GM18507 (cell line): ENCODE measurements at places on chromosomes 1 and 21.

GRCh38 chr1:110690709-110691365 lies 16.1 kb upstream of the KCNA3 start:
- DNase-seq = no peak

DNA sequence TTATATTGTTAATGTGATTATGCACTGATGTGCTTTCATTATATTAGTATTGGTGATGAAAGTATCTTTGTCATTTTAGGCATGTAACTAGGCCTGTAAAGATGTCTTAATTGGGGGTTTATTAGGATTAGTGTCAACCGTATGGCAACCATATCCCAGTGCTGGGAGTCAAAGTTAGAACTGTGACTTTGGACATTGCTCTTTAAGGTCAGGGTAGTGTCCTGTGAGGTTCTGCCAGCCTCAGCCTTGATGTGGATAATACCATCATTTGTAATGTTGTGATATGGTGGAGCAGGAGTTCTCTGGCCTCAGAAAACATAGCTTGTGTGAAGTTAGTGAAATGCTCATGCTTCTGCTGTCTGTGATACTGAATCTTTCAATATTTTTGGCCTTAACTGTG lies 59.4 kb downstream of the LAMC1 start:
- DNase-seq = no peak

- DNase-seq = no peak
These were observed 69.9 kb upstream of the DR1 start for GRCh38 chr1:93275634-93276295.

GRCh38 chr1:33867684-33868083 lies 3.8 kb downstream of the HMGB4 start:
- DNase-seq = no peak

GRCh38 chr1:236016083-236016482 lies 48.8 kb downstream of the NID1 start:
- no peak for DNase-seq

DNA sequence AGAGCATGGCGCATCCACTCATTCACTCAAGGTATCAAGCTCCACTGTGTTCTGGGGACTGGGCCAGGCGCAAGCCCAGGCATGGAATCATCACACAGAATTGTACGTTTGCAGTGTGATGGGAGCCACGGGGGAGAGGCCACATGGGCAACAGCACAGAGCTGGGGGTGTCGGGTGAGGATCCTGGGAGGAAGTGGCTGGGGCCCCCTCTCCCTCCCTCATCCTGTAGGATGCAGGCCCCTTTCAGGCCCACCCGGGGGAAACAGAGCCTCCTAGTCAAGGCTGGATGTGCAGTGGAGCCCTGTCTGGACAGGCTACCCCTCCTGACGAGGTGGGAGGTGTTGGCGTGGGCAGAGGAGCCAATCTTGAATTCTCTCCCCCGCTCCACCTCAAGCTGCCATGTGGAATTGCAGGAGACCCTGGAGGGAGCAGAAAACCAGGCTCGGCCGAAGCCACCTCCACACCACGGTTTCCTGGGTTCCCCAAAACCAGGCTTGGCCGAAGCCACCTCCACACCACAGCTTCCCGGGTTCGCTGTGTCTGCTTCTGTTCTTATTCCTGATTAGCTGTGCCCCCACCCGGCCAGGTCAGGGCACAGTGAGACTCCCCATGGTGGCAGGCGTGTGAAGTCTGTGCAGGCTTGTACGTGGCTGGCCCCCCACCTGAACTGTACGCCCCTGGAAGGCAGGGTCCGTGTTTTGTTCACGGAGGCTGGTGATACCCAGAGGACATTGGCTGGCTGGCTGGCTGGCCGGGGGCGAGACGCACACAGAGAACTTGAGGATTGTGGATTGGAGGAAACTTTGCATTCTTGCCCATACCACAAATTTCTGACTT lies 4.2 kb upstream of the C1orf174 start:
- DNase-seq = no peak

GRCh38 chr1:24557711-24558131 lies 1.8 kb downstream of the NCMAP start:
- DNase-seq = no peak

DNA sequence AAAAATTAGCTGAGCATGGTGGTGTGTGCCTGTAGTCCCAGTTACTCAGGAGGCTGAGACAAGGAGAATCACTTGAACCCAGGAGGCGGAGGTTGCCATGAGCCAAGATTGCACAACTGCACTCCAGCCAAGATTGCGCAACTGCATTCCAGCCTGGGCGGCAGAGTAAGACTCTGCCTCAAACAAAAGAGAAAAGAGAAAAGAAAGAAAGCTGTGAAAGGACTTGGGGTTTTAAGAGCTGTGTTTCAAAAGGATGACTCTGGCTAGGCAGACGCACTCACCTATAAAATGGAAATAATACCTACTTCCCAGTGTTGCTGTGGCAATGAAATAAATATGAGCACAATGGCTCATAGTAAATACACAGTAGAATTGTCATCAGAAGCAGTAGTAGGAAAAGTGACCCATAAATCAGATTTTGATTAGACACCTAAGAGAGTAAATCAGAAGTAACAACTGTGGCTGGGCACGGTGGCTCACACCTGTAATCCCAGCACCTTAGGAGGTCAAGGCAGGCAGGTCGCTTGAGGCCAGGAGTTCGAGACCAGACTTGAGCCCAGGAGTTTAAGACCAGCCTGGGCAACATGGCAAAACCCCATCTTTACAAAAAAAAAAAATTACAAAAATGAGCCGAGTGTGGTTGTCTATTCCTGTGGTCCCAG lies 45.9 kb upstream of the PUM1 start:
- DNase-seq = no peak

- DNase-seq = no peak
These were observed 16.1 kb downstream of the ATAD3B start for GRCh38 chr1:1487701-1488100.

GRCh38 chr1:203074610-203075009 lies 11.2 kb downstream of the MYOG start:
- DNase-seq = no peak

- no peak for DNase-seq
These were observed 18.8 kb downstream of the PKNOX1 start for GRCh38 chr21:42993051-42993712.

- no peak for DNase-seq
These were observed 116.3 kb upstream of the C1orf21 start for GRCh38 chr1:184270556-184270955.

GRCh38 chr1:28751315-28752060 lies 14.7 kb downstream of the YTHDF2 start:
- no peak for DNase-seq

DNA sequence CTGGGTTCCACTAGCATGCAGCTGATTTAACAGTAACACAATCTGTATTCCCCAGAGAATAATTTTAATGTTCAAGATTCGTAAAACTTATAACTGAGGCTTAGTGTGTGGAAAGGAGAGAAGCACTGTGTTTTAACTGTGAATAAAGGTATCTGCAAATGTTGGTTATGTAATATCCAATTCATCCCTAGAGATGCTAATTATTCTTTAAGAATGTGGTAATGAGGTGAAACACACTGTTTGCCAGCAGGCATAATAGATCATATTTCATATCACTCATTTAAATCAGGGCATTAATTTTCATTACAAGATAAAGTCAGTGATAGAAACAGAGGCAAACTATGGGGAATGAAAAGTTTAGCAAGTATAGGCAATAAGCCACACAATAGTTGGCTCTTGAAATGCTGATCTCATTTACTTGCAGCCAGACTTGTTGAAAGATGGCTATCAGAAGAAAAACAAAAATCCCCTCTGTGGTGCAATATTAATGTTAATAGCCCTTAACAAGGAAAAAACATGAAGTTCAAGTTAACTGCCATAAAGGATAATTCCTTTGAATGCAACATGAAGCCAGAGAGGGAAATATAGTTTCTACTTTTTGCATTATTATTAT lies 33.4 kb downstream of the HMCN1 start:
- DNase-seq = no peak

DNA sequence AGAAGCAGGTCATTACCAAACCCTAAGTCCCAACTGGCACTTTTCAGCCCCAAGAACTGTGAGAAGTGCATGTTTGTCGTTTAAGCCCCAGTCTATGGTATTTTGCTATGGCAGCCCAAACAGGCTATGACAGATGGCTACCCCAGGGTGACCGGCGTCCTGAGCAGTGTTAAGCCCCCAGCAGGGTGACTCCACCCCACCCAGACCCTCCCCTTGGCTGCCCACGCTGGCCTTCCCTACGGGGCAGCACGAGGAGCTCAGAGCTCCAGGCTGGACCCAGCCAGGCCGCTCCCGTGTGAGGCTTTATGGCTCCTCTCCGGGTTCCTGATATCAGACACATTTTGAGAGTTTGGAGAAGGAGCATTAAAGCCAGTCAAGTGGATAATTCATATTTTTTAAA lies 684.0 kb downstream of the PTPRU start:
- DNase-seq = no peak

DNA sequence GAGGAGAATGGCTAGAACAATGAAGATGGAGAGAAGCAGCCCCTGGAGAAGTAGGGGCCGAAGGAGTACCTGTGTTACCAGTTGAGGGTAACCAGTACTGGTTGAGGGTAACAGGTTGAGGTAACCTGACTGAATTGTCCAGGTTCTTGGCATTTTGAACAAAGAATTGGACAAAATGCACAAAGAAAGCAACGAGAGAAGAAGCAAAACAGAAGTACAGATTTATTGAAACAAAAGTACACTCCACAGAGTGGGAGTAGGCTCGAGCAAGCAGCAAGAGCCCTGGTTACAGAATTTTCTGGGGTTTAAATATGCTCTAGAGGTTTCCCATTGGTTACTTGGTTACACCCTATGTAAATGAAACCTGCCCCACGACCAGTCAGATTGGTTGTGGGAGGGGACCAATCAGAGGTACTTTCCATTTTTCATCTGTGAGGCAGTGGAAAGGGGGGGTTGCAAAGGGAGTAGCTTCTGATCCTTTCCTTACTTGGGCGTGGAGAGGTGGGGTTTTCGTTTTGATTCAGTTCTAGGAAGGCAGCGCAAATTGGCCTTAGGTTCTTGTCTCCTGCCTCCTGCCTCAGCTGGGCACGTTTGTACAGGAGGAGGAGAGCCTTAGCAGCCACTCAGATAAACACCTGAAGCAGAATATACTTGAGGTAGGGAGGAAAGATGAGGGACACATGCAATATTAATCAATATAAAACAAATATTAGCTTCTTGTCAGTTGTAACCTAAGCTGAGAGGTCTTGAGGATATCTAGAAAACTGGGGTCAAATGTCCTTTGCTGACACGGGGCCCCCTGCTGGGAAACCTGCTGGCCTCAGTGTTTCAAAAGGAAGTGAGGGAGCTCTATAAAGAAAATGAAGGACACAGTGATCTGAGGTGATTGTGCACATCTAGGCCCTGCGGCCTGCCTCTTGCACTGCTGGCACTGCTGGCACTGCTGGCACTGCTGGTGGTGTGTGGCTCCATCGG lies 14.3 kb upstream of the LSM10 start:
- no peak for DNase-seq

DNA sequence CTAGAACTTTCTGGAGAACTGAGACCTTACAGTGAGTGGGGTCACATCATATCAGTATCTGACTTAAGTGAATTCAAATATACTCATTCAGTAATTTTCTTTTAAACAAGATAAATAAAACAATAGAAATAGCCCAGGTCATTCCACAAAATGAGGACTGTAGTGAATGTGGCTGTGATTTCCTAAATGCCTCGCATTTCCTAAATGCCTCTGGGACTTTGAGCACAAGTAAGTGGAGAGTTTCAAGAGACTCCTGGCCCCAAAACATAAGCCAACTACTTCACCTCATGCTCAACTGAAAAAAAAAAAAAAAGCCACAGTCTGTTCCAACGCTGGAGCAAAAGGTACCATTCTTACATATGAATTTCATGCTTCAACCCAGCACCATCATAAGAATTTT lies 81.5 kb downstream of the ZNF281 start:
- DNase-seq = no peak

DNA sequence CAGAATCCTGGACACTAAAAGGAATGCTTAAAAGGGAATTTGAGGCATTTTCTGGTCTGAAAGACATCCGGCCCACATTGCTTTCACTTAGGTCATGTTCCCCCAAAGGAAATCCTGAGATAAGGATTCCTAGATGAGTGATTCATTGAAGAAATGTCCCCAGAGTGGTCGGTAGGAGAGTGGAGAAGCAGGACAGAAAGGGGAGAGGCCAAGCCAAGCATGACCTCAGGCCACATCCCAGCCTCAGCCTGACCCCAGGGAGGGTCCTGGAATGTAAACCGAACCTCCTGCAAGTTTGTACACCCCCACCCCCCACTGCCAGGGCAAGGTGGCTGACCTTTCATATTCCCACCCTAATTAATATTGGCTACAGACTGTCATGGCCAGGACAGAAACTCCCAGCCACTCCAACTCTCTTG lies 16.6 kb downstream of the HIVEP3 start:
- DNase-seq = no peak

- DNase-seq = no peak
These were observed 14.3 kb downstream of the DNAJB4 start for GRCh38 chr1:78019024-78019423.

GRCh38 chr1:50750021-50750619 lies 209.9 kb downstream of the FAF1 start:
- DNase-seq = no peak
